ENCODE measurements at places on chromosomes 6 and 20.

GRCh38 chr6:84805145-84805544, 40.7 kb upstream of the TBX18 start:
- DNase-seq = no peak

DNA sequence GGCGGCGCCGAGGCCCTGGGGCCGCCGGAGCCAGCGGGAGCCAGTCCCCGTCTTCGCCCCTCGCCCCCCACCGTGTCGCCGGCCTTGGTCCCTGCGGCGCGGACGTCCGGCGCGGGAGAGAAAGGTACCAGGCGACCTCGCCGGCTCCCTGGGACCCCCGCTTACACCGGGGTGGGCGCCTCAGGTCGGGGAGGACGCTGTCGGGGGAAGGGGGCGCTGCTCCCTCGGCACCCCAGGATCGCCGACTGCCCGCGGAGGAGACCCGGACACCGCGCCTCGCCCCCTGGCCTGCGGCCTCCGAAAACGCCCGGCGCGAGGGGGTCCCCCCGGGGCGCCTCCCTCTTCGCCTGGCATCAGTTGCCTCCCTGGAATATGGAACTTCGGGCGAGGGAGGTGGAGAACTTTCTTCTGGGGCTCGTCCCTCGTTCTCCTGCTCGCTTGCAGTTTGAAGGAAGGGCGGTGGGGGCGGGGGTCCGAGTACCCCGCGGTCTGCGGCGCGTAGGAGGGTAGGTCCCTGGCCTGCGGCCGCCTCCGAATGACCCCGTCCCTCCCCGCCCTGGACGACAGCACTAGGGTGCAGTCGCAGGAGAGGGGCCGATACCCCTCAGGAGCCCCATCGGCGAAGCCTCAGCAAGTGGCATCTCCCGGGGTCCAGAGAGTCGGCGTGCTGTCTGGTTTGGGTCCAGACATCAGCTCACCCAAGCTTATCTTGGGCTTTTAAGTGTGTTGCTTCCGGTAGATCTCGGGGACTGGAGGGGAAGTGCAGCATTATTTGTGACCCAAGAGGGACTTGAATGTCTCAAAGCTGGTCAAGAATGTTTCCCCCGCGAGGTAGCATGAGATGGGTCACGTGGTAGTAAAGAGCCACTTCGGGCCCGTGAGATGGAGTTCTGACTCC, 549 bp downstream of the ANKRD6 start:
- no peak for DNase-seq

- no peak for DNase-seq
These were observed 244.7 kb downstream of the PTPRK start for GRCh38 chr6:128275681-128276080.

DNA sequence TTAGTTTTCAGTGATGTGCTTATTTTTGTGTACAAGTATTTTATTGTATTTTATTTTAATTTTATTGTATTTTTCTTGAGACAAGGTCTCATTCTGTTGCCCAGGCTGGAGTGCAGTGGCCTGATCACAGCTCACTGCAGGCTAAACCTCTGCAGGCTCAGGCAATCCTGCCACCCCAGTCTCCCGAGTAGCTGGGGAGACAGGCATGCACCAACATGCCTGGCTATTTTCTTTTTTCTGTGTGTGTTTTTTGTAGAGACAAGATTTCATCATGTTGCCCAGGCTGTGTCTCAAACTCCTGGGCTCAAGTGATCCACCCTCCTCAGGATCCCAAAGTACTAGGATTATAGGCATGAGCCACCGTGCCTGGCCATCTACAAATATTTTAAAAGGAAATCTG, 146.3 kb downstream of the MANEA start:
- DNase-seq = no peak

- no peak for DNase-seq
These were observed 37.6 kb downstream of the NCR2 start for GRCh38 chr6:41372832-41373626.

DNA sequence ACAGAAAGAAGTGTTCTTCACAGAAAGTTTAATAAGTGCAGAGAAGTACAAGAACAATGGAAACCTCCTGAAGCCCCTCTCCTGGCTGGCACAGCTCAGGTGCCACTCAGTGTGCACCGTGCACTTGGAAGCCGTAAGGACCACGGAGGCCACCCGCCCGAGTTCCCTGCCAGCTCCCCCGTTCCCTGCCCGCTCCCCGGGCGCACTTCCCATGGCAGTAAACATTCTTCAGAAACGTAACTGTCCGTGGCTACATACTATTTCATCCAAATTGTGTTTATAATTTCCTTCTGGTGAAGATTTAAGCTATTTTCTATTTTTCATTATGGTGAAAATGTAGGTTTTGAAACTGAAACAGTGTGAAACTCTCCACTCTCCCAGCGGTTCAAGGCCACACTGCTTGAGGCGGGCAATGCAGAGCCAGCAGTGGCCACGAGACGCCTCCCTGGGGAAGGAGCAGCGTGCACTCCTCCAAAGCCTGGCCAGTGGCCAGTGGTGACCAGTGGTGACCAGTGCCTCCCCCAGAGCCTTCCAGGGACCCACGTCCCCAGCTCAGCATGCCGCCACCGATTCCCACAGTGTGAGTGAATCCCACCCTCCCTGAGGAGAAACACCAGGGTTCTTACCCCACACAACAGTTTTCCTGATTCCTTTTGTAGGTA, 46.4 kb downstream of the TAF4 start:
- DNase-seq = no peak

- no peak for DNase-seq
These were observed 712 bp downstream of the DEK start for GRCh38 chr6:18263418-18264218.

DNA sequence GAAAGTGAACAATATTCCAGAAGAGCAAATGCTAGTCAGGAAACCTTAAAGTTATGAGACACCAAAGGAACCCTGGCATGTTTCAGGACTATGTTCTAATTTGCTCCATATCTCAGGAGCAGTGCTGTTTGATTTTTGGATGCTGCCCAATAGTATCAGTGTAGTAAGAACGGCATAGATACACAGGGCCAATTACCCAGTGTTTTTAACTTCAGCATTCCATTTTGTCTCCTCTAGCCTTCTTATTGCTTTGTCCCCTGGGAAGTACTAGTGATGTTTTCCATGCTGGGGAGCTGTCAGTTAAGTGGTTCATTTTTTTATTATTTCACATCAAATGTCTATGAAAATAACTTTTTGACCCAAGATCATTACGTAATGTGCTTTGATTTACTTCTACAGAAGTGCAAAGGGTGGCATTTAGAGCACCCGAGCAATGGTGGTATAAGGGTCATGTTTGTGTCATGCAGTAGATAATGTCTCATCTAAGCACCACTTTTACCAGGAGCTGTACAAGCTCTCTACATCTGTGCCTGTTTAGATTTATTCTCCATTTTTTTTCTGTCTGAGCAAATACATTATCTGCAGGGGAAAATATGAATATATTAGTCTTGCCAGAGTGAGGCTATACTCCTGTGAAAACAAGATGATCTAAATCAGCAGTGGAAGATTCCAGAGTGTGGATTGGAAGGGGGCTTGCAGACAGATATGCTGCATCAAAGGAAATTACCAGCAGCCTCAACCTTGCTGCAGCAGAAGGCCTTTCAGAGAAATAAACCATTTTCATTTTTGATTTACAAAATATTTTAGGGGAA, 198.8 kb upstream of the OPRM1 start:
- DNase-seq = no peak

DNA sequence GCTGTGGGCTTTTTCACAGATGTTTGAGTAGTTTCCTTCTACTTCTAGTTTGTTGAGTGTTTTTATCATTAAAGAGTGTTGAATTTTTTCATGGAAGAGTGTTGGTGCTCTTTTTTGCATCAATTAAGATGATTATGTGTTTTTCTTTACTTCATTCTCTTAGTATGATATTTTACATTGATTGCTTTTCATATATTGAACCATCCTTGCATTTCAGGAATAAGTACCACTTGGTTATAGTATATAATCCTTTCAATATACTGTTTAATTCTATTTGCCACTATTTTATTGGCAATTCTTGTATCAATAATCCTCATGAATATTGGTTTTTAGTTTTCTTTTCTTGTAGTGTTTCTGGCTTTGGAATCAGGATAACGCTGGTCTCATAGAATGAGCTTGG, 113.7 kb upstream of the PRDM1 start:
- no peak for DNase-seq

- no peak for DNase-seq
These were observed 16.8 kb downstream of the CEP250 start for GRCh38 chr20:35472209-35472608.

DNA sequence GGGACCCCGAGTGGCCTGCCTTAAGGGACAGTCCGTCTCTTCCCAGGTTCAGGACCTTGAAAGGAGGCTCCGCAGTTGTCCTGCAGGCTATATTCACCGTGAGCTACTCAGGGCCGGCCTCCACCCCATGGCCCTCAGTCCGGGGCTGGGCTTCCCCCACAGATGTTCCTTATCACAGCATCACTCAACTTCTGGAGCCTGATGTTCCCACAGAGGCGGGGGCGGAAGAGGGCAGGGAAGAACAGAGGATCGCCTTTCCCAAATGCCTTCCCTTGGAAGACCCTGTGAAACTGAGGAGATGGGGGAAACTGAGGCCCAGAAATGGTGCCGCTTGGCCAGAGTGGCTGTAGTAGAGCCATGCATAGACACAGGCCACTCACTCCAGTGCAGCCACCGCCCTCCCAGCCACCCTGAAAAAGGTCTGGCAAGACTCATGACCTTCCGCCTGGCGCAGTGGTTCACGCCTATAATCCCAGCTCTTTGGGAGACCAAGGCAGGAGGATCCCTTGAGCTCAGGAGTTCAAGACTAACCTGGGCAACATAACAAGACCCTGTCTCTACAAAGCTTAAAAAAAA, 4.3 kb upstream of the COX4I2 start:
- DNase-seq = no peak

- DNase-seq = no peak
These were observed 108.1 kb downstream of the CEBPB start for GRCh38 chr20:50298554-50299324.

- no peak for DNase-seq
These were observed 474.1 kb upstream of the BTBD3 start for GRCh38 chr20:11443382-11444119.

- no peak for DNase-seq
These were observed 37.6 kb upstream of the CHMP4B start for GRCh38 chr20:33773412-33774089.

DNA sequence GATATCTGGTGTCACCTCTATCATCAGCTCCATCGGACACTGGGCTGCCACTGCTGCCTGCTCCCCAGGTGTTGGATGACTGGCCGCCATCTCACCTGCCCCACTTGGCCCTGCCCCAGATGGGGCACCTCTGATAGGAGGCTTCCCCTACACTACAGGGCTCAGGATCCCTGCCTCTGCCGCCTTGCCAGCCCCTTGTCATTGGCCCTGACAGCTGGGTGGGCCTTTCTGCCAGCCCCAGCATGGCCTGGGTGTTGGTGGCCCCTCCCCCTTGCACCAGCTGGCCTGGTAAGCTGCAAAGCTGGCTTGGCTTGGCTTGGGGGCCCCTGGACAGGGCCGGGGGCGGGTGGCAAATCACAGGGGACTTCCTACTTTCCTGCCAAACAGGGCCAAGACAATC, 10.6 kb downstream of the PACSIN1 start:
- no peak for DNase-seq

GRCh38 chr20:19493794-19494495, 264.1 kb upstream of the RIN2 start:
- DNase-seq = no peak

DNA sequence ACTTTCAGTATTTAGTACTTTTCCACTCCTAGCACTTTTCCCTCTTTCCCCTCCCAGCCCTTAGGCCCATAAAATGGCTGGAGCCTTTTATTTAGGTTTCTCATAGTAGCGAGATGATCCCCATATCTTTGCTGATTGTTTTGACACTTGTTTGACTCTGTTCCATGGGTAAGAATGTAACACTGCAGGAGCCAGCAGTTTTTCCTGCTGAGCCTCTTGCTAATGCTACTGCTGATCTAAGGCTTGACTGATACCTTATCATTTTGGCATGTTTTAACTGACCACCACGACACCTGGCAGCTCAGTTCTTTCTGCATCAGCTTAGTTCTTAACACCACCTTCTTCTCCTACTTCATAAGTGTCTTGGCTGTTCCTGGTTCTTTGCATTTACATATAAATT, 29.6 kb downstream of the ZKSCAN8 start:
- no peak for DNase-seq

- DNase-seq = no peak
These were observed 32.5 kb downstream of the FAM209B start for GRCh38 chr20:56565511-56565910.

GRCh38 chr6:3379482-3380060, 77.3 kb downstream of the SLC22A23 start:
- DNase-seq = peak; percentile 51

DNA sequence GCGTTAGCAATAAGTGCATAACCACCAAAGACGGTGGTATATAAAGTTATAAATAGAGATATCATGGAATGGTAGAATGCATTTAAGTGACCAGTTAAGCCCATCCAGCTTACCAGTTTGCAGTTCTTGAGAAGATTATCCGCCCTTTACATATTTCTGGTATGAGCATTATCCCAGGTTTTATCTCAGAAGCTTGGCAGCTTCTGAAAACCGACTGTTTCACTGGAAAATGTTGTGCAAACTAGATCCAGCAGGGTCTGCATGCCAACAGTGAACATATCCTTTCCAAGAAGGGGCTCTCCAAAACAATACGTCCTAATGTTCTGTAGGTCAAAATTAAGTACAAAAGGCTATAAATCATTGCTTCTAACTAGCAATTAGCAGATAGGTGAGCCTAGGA, 29.5 kb upstream of the SHLD1 start:
- peak; percentile 20 for DNase-seq

- no peak for DNase-seq
These were observed 564.4 kb downstream of the HAO1 start for GRCh38 chr20:7375905-7376304.

DNA sequence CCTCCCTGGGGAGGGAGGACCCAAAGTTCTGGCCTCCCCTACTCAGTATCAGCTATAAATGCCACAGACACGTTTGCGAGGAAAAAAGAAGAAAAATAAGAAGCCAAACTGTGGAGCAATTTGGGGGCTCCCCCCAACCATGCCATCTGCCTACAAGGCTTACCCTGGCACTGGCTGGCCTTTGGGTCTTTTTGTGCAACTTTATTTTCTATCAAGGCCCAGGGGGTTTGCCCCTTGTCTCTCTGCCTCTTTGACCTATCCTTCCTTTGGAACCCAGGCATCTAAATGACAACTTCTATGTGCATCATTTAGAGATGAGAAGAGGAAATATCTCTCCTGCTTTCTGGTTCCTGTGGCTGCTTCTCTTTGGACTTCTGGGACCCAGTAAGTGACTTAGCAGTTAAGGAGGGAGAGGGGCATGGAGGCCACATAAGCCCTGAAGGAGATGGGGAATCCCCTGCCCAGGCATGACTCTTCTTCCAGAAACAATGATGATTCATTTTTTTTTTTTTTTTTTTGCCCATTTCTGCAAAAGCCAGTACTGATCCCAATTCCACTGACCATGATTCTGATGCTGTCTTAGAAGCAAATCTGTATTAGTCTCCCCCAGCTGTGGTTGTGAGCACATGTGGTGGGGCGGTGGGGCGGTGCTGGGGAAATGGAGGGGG, at the start of gene MUC22:
TSS of gene MUC22 (plus strand) at position 82 of the 668 bp plus-strand sequence. CDS start at position 315, 233 bp downstream.
- peak; percentile 45 for DNase-seq

Data from brain microvascular endothelial cell (primary cell).